BE2C (cell line): ENCODE measurements at places on chromosomes 3 and 15.
A peak's percentile ranks its signal among the peaks of the same experiment; 100 is the strongest.

- no peak for DNase-seq
Measured at GRCh38 chr3:117633207-117633606, 923.6 kb downstream of the TUSC7 start.

DNA sequence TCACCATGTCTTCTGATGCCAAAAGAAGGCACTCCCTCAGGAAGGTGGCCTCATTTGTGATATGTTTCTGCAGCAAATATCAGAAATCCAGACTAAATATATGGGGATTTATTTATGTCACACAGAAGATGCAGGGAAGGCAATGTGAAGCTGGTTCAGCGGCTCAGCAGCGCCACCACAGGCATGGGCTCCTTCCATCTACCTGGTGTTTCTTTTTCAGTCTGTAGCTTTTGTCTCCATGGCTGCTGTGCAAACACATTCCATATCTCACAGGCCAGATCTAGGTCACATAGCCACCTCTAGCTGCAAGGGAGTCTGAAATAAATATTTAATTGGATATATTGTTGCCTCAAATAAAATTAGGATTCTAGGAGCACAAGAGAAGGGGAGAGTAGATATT is 502.1 kb upstream of the IL12A start:
- no peak for DNase-seq

DNA sequence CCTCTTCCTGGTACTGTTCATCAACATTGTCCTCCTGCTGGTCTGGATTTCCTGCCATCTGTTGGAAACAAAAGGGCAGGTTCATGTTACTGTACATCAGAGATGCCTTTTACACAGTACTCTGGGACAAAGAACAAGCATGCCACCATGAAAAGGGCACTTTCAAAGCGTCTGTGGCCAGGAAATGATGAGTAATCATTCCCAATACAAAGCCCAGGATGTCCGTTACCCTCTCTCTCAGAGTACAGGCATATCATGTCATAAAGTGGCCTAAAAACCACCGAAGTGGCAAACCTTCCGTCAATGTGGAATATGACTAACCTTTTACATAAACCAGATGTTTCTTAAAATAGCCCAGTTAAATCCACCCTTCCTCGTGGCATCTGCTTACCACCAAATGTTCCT is 71.2 kb downstream of the GOLIM4 start:
- no peak for DNase-seq

GRCh38 chr3:25610167-25610566 is 54.5 kb downstream of the TOP2B start:
- no peak for DNase-seq

DNA sequence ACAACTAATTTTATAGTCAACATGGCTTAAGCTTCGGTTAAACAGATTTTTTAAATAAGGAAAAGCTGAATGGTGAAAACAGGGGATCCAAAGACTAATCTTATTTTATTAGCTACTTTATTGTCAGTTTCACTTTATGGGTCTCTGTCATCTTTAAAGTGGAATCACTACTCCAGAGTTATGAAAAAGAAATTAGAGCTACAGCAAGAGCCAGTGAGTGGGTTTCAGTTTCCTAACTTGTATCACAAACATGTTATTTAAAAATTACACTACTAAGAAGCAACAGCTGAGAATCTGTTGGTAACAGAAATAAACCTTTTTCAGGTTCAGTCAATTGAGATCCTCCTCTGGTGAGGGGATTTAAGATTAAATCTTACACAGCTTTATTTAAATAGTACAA is 10.0 kb downstream of the PHC3 start:
- no peak for DNase-seq

GRCh38 chr3:23830869-23831484 is 25.2 kb downstream of the UBE2E1 start:
- no peak for DNase-seq

DNA sequence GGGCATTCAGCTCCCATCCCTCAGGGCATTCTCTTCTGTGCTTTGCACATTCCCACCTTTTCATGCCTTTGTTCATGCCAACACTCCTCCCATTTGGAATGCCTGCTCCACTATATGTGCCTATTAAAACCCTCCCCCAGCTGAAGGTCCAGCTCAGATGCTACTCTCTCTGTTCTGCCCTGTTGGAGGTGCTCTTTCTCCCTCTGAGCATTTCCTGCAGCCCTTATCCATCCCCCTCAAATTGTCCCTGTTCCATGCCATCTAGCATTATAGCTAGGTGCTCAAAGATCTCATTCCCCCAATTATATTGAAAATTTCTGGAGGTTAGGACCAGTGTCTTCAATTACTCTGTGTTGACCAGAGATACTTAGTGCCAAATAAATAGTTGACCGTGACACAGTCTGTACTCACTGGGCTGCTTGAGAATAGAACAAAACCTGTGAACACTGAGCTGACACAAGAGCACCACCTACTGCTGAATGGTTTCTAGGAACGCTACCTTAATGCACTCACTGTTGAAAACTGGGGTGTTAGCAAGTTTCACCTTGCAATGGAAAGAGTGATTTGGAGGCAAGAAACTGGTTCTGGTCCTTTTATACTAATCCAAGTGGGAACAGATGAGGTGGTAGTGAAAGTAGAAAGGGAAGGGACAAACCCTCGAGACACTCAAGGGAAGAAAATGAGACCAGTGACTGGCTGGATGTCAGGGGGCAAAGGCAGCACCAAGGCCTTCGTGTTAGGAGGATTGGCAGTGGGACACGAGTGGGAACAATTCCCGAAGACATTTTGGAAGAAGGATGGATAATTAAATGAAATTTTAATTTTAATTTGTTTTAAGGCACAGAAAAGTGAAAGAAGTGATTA is 289.8 kb upstream of the ROPN1 start:
- DNase-seq: peak; percentile 49

GRCh38 chr3:30457081-30457480 is 149.3 kb upstream of the TGFBR2 start:
- no peak for DNase-seq

- DNase-seq: no peak
Measured at GRCh38 chr3:5022966-5023776, 43.9 kb downstream of the BHLHE40 start.

- no peak for DNase-seq
Measured at GRCh38 chr15:36185438-36185837, 394.0 kb upstream of the CDIN1 start.

- peak; percentile 82 for DNase-seq
Measured at GRCh38 chr15:89462198-89462912, 34.0 kb downstream of the RHCG start.

- peak; percentile 21 for DNase-seq
Measured at GRCh38 chr3:160226026-160226907, 1.0 kb downstream of the C3orf80 start.

- no peak for DNase-seq
Measured at GRCh38 chr3:148372206-148372875, 325.4 kb upstream of the AGTR1 start.

GRCh38 chr15:35722501-35722900 is 176.5 kb upstream of the DPH6 start:
- DNase-seq: no peak

GRCh38 chr3:6281662-6282061 is 579.3 kb upstream of the GRM7 start:
- DNase-seq: no peak

DNA sequence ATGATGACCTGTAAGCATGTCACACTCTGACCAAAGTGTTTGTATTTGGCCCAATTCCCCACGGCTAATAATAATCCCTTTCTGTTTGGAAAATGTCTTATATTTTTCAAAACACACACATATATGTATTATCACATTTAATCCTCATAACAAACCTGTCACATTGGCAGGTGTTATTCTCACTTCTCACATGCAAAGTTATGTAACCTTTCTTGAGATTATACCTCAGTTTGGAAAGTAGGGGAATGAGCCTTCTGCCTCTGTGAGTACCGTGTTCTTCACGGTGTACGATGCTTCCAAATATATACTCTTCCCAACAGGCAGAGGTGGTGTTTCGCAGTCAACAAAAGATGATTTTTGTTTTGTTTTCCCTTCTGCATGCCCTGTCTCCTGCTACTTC is 205.6 kb downstream of the TP63 start:
- no peak for DNase-seq

- DNase-seq: no peak
Measured at GRCh38 chr3:46542344-46542743, 23.8 kb downstream of the LRRC2 start.

DNA sequence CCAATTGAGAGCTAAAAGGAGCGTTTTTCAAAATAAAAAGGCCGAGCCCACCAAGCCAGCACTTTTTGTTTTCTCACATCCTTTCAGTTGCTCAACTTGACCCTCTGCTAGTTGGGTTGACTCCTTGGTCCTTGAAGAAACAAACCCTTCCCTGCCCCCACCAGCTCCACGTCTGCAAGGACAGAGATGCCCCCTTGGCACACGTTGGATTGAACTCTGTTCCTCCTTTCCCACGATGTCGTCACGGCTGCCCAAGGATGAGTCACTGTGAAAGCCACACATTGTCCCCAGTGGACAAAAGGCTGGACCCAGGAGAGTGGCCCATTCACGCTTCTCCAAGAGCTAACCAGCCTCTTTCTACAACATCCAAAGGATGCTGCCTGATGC is 43.0 kb upstream of the SPATA12 start:
- DNase-seq: no peak

- no peak for DNase-seq
Measured at GRCh38 chr15:100703671-100704070, 101.3 kb downstream of the ASB7 start.

GRCh38 chr15:84914351-84914750 is 29.9 kb downstream of the SLC28A1 start:
- no peak for DNase-seq

DNA sequence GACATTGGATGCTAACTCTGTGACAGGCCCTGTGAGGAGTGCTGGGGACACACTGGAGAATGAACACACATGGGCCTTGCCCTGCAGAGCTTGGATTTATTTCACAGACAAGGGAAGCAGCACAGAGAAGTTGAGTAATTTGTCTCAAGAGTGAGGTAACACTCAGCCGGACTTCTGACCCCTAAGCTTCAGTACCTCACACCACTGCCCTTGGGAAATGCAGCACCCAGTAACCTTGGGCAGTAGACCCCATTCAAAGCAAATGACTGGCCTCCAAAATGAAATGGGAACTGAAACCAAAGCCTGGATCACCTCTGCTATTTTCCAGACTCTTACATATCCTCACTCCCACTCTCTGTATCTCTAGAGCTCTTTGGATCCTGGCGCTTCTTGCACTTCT is 37.3 kb downstream of the RFT1 start:
- no peak for DNase-seq

DNA sequence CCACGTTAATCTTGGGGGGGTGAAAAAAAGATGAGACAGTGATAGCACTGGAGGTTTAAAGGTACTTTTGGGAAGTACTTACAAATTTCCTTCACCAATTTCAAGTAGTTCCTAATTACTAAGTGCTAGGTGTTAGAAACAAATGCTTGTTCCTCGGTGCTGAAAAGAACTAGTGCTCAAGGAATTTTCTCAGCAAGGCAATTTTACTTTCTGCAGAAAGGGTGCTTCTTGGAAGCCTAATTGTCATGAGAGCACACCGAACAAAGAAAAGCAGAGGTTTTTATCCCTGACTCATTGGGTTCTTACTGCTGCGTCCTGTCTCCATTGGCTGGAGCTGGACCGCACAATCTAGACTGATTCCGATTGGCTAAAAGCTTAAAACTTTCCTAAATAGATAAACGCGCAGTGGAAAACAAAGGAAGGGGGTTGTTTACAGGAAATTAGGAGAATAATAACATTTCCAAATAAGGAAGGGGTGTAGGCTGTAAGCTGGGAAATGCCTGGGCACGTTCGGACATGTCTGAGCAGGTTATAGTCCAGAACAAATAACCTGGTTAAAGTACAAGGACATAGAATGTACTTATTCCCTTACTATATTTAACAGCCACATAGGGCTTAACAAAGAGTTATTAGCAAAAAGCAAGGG is 49.6 kb downstream of the CHD2 start:
- no peak for DNase-seq

DNA sequence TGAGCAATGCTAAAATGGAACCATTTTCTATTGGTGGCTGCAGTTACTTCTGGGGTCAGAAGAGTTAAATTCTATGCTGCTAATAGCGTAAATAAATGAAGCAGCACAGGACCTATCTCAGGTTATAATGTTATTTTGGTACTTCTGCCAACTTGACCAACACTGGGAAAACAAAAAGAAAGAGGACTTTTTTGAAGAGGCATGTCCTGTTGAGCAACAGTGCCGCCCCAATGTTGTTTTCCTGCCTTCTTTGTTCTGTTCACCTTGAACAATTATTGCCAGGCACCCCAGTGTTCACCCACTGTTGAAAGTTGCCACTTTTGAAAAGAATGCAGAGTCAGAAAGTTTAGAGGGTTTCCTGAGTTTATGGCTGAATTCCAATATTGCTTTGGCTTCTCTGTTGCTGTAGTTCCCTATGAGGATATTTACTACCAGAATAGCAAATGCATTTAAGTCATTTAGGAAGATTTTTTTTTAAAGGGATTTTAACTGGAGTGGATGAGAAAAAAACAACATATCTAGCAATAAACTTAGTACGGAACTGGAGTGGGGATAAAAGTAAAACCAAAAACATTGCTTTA is 679.0 kb upstream of the DPPA4 start:
- no peak for DNase-seq

DNA sequence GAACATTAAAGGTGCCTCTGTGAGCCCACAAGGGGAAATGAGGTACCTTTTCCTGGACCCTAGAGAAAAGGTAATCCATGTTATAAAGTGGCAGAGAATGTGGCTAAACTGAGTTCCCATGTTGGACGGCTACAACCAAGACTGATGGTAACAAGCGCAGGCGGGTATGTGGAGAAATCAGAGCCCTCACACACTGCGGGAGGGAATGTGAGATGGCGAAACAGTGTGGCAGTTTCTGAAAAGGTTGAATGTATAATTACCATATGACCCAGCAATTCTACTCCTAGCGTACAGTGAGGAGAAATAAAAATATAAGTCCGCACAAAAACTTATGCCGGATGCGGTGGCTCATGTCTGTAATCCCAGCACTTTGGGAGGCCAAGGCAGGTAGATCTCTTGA is 24.1 kb upstream of the SHISA5 start:
- DNase-seq: no peak

DNA sequence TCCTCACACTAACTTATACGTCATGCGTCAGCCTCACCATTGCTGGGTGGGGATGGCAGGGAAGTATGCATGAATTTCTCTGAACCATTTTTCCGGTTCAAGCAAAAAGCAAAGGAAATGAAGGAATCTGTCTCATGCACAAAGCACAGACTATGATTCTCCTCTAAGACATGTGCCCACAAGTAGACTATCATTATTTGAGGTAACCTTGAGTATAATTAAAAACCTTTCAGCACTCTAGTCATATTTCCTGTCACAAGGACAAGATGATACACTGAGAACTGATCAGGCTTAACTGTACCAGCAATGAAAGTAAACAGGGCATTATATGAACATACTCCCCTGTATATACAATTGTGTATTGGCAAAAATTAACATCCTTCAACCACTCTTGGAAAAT is 56.7 kb upstream of the TSC22D2 start:
- no peak for DNase-seq

- no peak for DNase-seq
Measured at GRCh38 chr3:31575448-31575847, 42.7 kb downstream of the STT3B start.
